Dorsolateral prefrontal cortex (tissue), 122 donors: ENCODE measurements at places on chromosomes 4 and X. TPM values are rescaled to one million over a fixed set of nuclear protein-coding genes. Genes with fewer than 3 reads are reported as not detected.
A peak's percentile ranks its signal among the peaks of the same experiment; 100 is the strongest.

FGB gene
- not detected for total RNA-seq

ENAM gene
- not detected for total RNA-seq

HSFX2 gene
- 4.5 TPM for total RNA-seq

ADH1A gene
- total RNA-seq, result not detected

TLR1 gene
- total RNA-seq, result 7.1 TPM

CASP6 gene
- total RNA-seq, result 10.2 TPM

CABS1 gene
- total RNA-seq, result not detected

UGT2A1 gene
- total RNA-seq, result not detected

- DNase-seq, result no peak
Observed at GRCh38 chr4:90128961-90129495, 1.8 kb downstream of the CCSER1 start.

DNA sequence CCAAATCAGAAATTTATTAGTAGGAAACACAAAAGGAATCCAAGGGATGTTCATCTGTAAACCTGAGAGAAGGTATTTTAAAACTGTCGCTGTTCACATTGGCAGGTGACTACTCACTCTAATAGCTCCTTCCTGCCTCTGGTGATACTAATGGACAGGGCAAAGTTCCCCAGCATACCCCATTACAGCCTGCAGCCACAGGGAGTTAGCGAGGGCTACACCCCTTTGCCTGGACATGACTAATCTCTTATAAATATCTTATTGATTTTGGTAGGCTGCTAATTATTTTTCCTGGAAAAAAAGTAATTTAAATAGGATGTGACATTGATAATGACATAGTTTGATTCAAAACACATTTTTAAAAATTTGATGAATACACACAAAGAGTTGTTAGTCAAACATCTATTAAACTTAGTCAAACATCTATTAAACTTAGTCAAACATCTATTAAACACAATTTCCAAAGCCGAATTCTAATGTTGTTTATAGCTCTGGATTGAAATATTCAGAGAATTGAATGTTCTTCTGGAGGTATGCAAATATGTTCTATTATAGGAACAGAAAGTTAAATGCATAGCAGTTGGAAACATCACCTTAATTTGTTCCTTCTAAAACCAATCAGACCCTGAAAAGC lies 83.0 kb upstream of the CBR4 start:
- DNase-seq, result no peak

DNA sequence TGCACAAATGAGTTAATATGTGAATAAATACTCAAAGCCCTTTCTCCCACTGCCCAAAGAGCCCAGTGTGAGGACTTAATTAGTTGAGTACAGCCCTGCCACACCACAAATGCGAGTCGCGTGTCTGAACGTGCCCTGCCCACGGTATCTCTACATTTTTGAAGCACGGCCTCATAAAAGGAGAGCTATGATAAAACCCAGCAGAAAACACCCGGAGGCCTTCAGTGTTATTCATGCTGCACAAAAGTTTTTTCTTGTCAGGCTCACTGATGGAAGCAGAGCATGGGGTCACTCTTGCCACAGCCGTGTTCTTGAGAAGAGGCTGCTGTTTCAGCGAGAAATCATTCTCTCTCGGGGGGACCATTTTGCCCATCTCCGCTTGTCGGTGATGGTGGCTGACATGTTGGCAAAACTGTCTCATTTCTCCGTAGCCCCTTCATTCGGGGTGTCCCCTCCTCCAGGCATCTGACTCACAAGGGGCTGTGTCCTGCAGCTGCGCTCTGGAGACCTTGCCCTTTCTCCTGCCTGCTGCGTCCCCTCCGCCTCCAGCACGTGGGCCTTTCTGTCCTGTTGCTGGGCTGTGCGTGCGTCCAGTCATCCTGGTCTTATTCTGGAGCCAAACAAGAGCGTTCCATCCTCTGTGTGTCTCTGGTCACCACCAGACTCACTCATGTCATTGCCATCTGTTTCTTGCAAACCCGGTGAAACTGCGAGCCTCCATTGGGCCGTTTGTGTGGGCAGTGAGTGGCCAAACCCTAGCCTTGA lies 88.8 kb downstream of the SORCS2 start:
- DNase-seq, result no peak

DNA sequence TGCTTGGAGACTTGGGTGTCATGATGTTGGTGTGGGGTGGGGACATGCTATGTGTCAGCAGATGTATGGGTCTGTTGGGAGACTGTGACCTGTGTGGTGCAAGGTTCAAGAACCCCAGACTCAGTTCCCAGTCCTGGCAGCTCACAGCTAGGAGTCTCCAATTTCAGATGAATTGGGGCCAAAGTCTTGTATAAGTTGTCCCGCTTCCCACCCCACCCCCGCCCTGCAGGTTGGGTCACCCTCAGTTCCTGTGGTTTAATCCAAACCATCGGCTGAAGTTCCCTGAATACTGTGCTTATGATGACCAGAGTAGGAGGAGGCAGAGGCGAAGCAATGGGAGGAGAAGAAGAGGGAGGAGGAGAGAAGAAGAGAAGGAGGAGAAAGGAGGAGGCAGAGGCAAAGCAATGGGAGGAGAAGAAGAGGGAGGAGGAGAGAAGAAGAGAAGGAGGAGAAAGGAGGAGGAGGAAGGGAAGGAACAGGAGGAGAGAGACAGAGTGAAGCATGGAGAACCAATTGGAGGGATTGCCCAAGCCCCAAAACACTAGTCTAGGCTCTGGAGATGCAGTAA lies 112.6 kb downstream of the EFNB1 start:
- DNase-seq, result no peak

DNA sequence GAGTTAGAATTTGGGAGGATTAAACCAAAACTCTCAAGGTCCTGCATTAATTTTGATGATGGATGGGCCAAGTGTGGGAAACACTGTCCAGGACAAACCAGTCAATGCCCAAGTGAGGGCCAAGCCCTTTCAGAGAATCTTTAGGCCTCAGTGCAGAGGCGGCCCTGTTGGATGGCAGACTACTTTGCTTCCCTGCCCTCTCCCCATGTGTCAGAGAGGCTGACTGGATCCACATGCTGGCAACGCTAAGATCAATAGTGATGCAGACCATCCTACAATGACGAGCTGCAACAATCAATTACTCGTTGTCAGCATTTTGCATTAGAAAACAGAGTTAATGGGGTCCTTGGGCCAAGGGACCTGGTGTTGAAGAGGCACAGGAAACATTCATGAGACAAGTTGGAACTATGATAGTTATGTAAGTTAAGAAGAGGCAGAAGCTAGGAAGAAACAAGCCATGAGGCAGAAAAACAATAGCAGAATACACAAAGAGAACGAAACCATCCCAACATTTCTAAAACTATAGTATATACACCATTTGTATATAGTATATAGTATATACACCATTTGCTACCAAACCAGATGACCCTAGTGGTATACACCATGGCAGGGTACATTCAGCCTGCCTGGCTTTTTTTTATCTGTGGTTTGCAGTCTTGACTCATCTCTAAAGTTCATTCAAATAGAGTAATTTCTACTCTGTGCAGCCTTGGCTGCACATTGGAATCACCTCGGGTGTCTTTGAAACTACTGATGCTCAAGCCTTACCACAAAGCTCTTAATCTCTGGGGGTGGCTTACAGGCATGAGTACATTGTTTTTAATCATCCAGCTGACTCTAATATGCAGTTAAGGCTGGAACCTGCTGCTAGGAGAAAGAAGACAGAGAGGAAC lies 147.7 kb upstream of the GYPA start:
- no peak for DNase-seq

- no peak for DNase-seq
Observed at GRCh38 chr4:1330761-1331590, 16.0 kb upstream of the UVSSA start.

GRCh38 chr4:6625256-6625655 lies 15.2 kb upstream of the MRFAP1 start:
- no peak for DNase-seq

- DNase-seq, result no peak
Observed at GRCh38 chr4:8555716-8556115, 24.5 kb upstream of the GPR78 start.

DNA sequence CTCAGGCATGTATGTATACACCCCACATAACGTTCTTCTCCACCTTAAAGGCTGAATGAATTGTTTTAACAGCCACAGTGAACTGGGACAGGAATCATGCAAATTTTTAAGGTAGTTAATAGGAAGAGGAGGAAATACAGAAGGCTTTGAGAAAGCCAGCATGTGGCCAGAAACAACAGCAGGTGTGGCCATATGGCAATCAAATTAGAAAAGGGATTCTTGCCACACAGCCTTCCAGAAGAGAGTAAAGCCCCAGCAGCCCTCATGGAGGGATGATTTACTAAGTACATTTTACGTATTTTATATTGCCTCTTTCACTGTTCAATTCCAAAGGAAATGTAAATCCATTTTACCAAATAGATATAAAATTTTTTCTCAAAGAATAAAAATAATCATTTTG lies 792.2 kb downstream of the ADGRL3 start:
- DNase-seq, result no peak

GRCh38 chrX:37679230-37679629 lies 6.4 kb upstream of the XK start:
- no peak for DNase-seq

- no peak for DNase-seq
Observed at GRCh38 chr4:59412739-59413138, 1787.4 kb upstream of the ADGRL3 start.

DNA sequence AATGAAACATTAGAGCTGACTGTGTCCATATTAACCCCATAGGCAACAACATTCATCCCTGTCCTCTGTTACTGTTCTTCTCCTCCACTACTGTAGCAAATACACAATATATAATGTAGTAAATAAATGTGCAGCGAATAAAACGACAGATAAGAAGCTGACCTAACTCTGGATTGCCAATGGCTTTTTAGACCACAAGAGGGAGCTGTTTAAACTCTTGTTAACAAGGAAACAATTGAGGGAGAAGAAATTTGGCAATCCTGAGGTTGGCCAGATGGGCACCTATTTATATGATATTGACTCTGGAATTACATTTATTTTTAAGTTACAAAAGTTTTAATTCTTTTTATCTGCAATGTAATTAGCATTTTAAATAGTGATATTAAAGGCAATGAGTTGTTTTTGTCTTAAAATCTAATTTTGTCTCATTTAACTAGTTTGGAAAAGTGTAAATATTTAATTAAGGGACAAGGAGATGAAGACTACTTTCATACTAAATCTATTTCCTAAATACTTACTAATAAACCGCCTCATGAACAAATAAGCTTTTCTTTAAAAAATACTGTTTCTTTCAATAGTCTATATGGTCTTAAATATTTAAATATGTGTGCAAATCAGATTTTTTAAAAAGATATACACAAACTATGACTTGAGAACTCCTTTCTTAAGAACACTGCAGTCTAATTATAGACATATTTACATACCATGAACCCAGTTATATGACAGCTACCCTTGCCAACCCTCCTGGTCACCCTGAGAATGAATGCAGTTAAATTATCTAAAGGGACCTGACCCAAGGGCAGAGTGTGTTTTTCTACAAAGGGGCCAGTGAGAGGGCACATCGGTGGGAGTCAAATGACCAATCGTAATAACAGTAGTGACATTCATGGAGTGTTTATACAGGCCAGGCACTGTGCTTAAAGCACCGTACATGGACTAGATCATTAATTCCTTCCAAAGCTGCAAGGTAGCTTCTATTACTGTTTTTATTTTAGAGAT lies 52.9 kb upstream of the HPF1 start:
- no peak for DNase-seq

DNA sequence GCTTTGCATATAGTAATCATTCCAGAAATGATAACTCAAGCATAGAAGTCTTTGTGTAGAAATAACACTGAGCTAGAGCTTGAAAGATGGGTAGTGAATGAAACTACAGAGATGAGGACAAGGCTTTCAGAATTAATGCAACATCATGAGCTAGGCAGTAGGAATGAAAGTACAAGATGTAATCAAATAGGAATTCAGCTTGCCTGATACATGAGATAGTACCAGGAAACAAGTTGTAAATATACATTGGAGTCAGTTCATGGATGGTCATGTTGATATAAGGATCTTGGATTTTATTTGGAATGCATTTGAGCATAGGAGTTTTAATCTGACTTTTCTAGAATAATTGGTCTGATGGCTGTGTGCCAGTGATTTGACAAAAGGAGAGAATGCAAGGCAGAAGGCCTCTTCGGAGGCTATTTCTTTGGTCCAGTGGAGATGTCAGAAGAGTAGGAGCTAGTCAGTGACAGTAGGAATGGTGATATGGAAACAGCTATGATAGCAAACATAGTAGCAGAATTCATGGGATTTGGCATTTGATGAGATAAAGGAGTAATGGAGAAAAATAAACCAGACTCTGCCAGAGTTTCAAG lies 206.4 kb upstream of the PACRGL start:
- DNase-seq, result no peak

GRCh38 chr4:15149839-15150592 lies 147.7 kb downstream of the CPEB2 start:
- peak; percentile 89 for DNase-seq

GRCh38 chrX:47877327-47877726 lies 40.6 kb downstream of the ZNF81 start:
- DNase-seq, result no peak

- no peak for DNase-seq
Observed at GRCh38 chr4:30208731-30209435, 511.3 kb upstream of the PCDH7 start.

DNA sequence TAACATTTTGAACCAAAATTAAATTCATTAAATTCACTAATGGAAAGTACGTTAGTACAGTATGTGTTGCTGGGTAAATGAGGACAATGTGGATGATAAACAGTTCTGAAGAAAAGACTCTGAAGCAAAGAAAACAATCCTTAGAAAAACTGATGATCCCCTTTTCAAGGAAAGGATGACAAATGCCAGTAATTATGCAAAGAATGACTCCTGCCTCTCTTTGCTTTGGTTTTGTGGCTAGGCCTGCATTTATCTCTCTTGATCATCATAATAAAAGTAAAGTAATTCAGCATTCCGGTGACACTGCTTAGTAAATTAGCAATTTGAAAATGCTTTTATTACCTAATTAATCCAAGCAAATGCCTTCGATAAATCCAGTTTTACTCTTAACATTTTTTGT lies 652.2 kb upstream of the DIPK2B start:
- DNase-seq, result no peak

GRCh38 chrX:148535639-148536038 lies 35.2 kb downstream of the AFF2 start:
- DNase-seq, result no peak

DNA sequence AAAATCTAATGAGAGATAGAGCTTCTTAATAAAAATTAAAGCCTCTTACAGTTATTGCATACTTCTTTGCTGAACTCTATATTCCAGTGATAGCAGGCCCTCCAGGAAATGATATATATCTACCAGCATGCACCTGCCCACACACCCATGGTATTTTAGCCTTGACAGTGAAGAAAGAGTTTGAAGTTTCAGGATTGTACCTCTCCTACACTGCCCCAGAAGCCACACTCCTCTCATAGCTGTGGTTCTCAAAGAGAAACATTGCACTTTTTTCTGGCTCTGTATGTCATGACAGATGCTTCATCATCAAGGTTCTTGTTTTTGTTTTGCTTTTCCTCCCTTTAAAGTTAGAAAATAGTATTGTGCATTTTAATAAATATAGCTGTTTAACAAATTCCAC lies 34.0 kb downstream of the INPP4B start:
- DNase-seq, result no peak
